PC-3 (cell line): ENCODE measurements at places on chromosomes 5 and 9.

DNA sequence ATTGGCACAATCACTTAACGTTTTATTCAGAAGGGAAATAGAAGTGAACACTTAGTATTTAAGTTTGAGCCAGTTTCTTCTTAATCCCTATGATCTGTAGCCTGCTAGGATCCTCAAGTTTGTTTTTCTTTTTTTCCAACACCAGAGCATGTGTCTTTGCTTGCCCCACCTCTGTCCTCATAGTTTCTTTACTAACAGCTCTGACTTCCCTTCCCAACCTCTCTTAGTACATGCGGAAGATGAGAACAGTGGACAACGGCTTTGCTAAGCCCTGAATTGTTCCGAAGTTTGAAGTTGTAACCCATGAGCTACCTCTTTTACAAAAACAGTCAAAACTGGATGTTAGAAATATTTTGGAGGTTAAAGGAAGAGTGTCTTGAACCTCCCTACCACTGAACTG, 61.7 kb upstream of the TAF11L2 start:
- DNase-seq, result no peak

DNA sequence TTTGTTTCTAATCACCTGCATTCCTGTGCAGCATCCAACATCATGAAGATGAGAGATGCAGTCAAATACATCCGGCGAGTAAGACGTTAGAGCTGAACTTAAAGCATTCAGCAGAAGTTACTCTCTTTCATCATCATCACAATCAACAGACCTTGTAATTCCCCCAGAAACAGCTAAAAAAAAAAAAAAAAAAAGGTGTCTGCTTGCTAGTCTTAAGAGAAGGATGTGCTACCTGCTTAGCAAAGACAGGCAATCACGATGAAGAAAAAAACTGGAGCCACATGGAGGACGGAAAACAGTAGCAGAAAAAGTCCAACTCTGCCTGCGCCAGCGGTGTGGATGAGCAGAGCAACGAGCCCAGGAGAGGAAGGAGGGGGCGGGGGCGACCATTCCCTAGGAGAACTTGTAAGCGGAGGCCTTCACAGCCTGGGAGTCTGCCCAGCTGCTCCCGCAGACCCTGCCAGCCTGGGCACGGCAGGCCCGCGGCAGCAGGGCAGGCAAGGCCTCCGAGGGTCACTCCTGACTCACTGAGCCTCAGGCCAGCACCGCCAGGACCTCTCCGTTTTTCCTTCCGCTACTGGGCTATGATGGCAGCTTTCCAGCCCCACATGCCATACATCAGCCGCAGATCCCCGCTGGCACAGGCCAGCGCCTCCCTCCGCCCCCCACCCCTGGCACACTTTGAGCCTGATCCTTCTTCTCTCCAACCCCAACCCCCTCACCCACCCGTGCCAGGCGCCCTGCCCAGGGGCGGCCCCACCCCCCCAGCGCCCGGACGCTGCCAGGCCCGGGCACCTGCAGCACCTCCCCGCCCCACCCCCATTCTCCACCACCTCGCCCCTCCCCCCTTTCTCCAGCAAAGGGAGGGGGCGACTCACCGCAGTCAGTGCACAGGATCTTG, 1.4 kb downstream of the NRG2 start:
- DNase-seq, result peak; percentile 87

- no peak for DNase-seq
Measured at GRCh38 chr5:153456993-153457392, 33.5 kb upstream of the GRIA1 start.

- DNase-seq, result no peak
Measured at GRCh38 chr9:96417661-96418082, 498 bp downstream of the ZNF367 start.

DNA sequence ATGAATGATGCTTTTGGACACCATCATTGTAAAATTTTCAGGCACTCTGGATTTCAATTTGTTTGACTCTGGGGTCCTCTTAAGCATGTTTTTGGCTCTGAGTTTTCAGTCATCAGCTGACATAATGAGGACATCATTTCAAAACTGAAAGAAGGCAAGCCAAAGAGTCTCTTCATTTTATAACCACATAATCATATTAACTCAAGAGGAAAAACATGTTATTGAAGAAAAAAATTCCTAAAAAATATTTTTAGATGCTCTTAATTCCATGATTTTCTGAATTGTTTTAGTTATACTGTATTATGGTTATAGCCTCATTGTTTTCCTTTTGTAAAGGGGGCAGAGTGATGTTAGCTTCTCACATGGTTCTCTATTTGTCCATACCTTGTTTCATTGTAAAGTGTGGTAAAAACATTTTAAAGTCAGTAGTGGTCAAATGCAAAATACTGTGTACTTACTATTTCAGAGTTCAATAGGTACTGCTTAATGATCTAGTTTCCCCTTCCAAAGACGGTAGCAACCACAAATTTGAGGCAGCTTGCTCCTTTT, 472.1 kb downstream of the DMRT2 start:
- DNase-seq, result no peak

DNA sequence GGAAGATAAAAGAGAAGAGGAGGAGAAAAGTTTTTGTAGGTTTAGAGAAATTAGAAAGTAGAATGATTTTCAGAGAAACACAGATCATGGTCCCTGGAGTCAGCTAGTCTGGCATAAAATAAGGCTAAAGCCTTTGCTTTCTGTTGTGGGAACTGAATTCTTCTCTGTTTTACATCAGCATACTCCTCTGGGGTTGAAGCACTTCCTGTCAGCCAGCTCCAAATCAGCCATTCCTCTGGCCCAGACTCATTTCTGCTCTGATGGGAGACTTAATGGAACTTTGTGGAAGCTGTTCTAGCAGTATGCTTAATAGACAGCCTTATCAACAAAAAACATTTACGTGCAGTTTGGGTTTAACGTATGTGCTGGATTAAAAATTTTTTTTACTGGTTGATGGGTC, 143.2 kb downstream of the HMHB1 start:
- DNase-seq, result no peak

- DNase-seq, result no peak
Measured at GRCh38 chr5:17734011-17734410, 99.8 kb downstream of the TAF11L14 start.

DNA sequence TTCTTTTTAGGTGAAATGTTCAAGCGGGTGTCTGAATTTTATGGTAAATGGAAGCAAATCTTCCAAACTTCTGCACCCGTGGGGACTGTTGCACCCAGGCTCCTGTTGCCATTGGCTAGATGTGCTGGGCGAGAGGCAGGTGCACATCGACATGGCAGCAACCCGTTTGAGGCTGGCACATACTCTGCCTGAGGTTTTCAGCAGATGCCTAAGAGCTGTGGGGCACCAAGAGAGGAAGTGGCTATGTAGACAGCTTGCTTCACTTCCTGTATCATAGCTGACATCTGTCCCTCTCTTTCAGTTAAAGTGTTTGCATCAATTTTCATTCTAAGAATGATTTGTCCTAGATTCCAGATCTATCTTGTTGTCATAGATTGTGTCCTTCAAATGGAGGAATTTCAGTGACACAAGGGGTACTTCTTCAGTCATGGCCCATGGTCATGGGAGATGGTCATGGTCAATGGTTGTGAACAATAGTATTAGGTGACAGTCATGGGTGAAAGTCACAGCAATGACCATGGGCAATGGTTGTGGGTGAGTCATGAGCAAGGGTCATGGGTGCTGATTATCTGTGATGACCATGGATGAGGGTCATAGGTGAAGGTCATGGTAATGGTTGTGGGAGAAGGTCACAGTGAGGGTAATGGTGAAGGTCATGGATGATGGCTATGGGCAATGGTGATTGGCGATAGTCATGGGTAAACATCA, 115.1 kb upstream of the IRX4 start:
- DNase-seq, result no peak

- no peak for DNase-seq
Measured at GRCh38 chr5:77892061-77893010, 116.2 kb upstream of the TBCA start.

- DNase-seq, result peak; percentile 74
Measured at GRCh38 chr9:122125158-122125508, 32.0 kb upstream of the TTLL11 start.

GRCh38 chr9:113587471-113588031, 124.0 kb downstream of the RGS3 start:
- DNase-seq, result no peak

GRCh38 chr9:18360005-18360404, 113.9 kb upstream of the ADAMTSL1 start:
- DNase-seq, result no peak

DNA sequence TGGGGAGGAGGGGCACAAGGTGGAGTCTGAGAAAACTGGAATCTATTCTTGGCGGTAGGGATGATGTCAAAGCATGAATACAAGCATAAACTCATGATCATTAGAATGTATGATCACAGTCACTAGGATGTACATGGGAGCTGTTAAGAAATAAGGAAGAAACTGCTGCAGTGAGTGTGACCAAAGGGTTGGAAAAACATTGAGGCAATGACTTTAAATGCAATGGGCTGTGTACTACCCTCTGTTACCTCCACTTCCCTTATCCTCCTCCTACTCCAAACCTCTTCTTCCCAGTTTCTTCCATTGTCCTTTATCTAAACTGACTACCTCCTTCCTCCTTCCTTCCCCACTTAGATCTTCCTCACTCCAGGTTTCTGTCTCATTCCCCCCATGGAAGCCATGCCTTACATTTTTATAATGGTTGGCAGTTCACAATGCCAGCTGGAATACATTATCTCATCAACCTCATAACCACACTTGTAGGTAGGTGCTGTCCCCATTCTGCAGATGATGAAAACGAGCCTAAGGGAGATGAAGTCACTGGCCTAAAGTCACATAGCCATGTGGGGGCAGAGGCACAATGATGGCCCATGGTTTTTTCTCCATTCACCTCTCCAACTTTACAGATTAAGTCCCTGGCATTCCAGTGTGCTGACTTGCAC, 21.9 kb upstream of the TNFSF15 start:
- DNase-seq, result no peak

DNA sequence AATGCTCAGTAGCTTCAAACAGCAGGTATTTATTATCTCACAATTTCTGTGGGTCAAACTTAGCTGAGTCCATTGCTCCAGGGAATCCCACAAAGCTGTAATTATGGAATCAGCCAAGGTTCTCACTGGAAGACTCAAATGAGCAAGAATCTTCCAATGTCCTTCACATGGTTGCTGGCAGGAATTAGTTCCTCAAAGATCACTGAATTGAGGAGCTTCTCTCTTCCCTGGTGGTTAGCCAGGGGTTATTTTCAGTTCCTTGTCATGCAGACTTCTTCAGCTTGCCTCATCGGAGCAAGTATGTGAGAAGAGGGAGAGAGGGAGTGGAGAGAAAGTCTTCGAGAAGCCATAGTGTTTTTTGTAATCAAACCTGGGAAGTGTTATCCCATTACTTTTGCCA, 2331.9 kb downstream of the MAT2B start:
- DNase-seq, result no peak

DNA sequence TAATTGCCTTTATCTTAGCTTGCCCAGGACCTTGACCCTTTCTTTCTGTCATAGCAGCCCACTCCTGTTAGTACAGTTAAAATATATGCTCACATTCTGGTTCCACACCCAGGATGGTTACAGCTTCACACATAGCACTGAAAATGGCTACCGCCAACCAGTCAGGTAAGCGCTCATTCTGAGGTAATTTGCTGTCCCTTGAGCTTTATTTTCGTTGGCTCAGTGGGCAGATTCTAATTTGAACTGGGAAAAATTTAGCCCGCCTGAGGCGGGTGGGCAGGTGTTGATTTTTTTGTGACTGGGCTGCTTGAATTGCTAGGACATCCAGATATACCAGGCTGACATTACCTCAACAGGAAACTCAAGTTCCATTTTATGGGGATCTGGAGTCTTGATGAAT, 137.5 kb downstream of the KCTD16 start:
- DNase-seq, result no peak

DNA sequence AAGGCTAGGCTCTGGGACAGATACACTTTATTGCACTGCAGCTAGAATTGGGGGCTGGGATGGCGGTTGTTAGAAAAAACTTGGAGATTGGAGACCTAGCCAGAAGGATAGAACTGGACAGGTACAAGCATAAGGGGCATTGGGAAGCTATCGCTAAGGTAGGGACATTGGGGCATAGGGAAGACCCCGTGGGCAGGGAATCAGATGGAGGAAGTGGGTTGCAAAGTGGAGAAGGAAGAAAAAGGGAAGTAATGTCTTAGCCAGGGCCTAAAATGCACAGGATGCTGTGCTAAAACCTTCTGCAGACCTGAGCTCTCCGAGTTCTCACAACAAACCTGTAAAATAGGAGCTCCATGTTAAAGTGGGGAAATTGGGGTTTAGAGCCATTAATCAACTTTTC, 178.2 kb downstream of the ZDHHC21 start:
- DNase-seq, result no peak

DNA sequence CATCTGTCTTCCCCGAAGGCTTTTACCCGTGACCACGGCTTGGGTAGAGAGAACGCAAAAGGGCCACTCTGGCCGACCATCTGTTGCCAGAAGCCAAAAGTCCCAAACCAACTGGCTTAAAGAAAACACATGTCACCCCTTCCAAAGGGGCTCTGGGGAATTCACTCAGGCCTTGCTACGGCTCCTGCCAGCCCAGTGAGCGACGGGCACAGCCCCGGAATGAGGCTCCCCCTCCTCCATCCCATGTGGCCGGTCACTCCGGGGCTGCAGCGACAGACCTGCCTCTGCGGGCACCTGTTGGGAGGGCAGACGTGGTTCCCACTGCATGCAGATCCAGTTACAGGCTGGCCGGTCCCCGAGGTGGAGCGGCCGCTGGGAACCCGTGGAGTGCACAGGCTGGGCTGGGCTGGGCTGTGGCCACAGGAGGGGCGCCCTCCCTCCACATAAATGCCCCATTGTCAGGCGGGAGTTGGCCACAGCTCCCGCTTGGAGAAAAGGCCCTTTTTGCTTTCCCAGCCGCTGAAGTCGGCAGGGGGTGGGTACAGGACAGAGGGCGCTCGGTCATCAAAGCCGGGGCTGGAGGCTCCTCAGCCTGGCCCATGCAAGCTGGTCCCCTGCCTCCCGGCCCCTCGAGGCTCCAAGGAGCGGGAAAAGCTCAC, 19.9 kb downstream of the NOTCH1 start:
- no peak for DNase-seq

GRCh38 chr5:73531356-73531755, 33.1 kb downstream of the BTF3 start:
- DNase-seq, result no peak

- no peak for DNase-seq
Measured at GRCh38 chr5:28567048-28567447, 1528.7 kb upstream of the CDH9 start.

GRCh38 chr9:78839252-78839651, 542.3 kb downstream of the PSAT1 start:
- no peak for DNase-seq

DNA sequence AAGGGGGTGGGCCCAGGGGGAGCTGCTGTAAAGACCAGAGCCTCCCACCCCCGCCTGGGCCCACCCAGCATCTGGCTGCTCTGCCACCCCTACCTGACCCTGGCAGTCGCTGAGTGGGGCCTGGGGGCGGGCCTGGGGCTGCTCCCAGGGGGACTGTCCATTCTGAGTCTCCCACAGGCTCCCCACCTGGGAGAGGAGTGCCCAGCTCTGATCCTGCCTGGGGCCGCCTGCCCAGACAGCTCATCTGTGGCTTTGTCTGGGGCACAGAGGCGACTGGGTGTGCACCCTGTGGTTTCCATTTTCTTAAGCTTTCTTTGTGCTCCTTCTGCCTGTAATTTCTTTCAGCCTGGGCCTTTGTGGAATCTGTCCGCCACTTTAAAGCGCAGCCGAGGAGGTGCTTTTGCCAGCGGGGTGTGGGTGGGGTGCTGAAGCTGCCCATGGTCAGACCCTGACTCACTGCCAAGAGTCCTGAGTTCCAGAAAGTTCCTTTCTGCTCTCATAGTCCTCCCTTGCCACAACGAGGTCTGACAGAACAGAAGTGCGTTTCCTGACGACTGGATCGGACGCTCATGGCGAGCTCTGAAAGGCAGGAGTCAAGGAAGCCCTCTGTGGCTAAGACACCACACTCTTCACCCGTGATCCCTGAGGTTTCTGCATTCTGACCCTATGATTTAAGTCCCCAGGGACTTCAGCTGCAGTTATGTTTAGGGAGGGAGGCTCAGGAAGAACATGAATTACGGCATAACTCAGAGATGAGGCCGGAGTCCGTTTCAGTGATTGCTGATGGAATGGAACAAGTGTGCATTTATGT, 225.0 kb downstream of the FANCC start:
- DNase-seq, result peak; percentile 78
